Testis (tissue), 5 donors: ENCODE measurements at places on chromosomes 4 and X.
A peak's percentile ranks its signal among the peaks of the same experiment; 100 is the strongest.

DNA sequence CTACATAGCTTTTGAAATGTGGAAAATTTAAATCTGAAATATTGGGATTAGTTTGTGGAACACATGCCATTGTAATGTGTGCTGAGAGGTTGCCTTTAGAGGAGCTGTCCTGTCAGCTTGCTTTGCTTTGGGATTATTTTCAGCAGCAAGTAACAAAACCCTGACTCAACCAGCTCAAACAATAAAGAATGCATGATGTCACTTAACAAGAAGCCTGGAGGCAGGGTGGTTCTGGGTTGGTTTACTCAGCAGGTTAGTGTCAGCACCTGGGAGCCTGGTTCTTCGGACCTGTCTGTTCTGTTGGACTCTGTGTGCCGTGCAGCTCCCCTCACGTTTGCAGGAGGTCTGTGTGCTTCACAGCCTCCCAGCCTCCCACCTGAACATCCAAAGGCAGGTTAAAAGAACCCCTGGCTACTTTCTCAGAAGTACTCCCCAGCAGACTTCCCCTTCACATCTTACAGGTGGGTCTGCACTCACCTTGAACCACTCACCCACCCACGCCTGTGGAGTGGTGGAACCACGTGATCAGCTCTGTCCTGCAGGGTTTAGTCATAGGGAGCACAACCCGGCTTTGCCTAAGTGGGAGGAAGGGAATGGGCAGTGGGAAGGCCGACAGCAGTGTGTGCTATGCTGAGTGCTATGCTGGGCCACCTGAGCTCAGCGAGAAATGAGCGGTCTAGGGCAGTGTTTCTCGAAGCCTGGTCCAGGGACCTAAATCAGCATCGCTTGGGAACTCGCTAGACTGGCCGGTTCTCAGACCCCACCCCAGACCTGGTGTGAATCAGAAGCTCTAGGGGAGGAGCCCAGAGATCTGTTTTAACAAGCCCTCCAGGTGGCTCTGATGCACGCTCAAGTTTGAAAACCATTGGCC lies 20.4 kb downstream of the TMEM131L start:
- no peak for DNase-seq

DNA sequence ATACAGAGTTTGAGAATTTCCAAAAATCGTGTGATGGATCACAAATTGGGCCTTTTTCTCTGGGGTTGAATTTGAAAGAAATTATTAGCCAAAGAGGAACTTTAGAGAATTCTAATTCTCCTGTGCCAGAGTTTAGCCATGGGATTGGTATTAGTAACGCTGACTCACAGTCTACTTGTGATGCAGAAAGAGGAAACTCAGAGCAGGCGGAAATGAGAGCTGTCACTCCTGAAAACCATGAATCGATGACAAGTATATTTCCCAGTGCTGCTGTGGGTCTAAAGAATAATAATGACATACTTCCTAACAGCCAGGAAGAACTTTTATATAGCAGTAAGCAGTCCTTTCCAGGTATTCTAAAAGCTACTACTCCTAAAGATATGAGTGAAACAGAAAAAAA lies 64.9 kb downstream of the N4BP2 start:
- DNase-seq, result no peak

DNA sequence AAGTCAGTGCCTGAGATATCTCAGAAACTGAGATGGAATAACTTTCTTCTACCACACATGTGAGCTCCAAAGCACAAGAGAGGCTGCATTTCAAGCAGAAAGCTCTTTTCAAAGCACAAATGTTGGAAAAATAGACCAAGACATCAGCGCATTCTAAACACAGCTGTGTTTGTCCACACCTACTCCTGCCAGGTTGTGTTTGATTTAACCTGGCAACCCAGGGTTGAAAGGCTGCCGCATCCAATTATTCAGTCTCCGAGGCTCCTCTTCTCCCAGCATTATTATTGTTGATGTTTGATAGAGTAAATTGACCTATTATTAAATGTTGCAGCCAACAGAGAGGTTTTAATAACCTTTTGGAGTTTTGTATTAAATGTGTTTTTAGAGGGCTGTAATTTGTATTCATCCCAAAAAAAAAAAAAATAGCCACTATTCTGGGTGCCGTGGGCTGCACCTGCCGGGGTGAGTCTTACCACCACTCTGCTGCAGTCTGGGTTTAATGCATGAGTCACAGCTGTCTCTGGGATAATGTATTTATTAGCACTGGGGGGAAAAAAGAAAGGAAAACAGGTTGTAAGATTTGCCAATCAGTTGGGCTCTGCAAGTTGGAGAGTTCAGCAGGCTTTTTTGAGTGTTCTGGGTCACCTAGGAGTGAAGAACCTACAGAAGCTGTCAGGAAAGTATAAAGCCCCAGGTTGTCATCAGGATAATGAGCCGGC lies 105.2 kb upstream of the NOCT start:
- no peak for DNase-seq

- DNase-seq, result no peak
Observed at GRCh38 chr4:91345632-91346031, 958.1 kb upstream of the GRID2 start.

- no peak for DNase-seq
Observed at GRCh38 chr4:153267890-153268289, 63.6 kb downstream of the TRIM2 start.

- DNase-seq, result no peak
Observed at GRCh38 chr4:94653984-94654609, 103.7 kb upstream of the BMPR1B start.

- DNase-seq, result no peak
Observed at GRCh38 chr4:35963974-35964515, 280.3 kb downstream of the ARAP2 start.

GRCh38 chr4:101236097-101236496 lies 111.2 kb downstream of the PPP3CA start:
- DNase-seq, result no peak

GRCh38 chrX:63751481-63751880 lies 33.5 kb downstream of the ARHGEF9 start:
- DNase-seq, result no peak

- no peak for DNase-seq
Observed at GRCh38 chrX:57137501-57137900, 304 bp upstream of the SPIN2A start.

- no peak for DNase-seq
Observed at GRCh38 chr4:159389756-159390155, 286.9 kb downstream of the RAPGEF2 start.

- DNase-seq, result no peak
Observed at GRCh38 chr4:137608085-137608484, 75.8 kb upstream of the PCDH18 start.

GRCh38 chr4:170008371-170008770 lies 17.8 kb downstream of the MFAP3L start:
- no peak for DNase-seq

DNA sequence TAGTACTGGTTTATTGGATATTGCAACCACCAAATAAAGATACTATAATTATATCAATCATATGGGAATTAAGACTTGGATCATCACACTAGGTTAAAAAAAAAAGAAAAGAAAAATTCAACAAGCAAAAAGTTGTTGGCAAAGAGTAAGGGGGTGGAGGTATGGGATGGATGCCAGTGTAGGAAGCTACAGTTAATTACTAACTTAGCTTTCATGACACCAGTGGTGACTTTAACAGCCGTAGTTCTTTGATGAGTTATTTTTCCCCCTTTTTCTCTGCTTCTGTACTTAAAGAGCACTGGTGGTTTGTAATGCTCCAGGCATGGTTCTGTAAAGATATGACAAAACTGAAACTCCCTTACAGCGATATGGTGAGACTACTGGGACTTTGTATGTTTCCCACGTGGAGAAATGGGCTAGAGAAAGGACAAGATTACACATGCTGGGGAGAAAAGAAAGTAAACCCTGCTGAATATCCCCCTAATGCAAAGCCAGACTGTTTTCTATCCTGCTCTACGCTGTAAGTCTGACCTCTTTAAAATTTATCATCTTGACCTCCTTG lies 210.8 kb downstream of the SPOCK3 start:
- DNase-seq, result no peak

DNA sequence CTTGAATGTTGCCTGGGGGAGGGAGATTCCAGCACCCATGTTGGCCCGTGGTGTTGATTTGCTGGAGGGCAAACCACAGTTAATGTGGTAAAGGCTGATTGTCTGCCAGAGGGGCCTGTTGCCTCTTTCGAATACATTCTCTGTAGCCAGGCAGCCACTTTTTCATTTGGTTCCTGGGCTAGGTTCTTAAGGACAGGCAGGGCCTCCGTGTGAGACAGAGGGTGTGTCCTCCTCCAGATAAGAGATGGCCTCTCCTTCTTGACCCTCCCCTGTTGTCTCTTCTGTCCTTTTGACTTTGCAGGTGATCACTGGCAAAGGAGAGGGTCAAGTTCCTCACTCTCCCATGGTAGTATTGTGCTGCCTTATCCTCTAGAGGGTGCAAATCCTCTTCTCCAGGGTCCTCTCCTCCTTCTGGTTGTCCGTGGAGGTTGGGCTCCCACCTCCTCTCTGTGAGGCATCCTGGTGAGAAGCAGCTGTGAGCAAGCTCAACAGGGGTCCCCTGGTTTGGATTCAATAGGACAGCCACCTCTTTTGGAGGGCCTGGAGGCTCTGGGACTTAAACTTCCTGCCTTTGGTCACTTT lies 44.9 kb downstream of the ZNF182 start:
- no peak for DNase-seq

DNA sequence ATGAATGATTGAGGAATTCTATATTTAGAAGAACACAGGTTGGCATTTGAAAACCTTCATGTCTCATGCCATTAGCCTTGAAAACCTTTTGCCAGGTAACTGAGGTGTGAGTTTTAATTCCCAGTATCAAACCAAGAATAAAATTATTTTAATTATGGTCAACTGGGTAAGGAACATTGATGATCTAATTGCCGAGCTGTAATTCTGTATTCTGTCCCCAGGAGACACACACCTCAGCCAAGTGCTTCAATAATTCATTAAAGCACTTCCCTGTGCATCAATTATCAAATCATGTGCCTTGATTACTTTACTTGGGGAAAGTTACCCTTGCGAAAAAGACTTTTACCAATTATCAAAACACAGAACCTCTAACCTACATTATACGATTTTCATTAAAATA lies 331.9 kb upstream of the GALNT7 start:
- DNase-seq, result no peak

DNA sequence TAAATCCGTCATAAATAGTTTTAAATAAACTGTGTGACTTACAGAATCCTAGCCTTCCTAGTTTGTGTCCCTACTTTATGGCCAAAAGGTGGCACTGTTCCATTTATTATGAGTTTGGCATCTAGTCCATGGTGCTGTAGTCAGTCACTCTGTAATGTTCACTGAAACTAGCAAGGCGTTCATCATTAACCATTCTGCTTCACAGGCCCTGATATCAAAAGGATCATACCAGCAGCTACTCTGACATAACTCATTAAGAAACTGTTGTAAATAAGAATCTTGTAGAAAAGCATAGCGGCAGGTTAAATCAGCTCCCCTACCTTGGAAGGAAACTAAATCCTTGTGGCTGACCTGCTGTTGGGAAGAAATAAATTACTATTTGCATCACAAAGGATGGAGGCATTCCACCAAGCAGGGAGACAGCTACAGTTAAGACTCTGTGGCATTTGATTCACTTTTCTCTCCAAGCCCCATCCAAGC lies 919.6 kb upstream of the DIAPH2 start:
- peak; percentile 23 for DNase-seq

DNA sequence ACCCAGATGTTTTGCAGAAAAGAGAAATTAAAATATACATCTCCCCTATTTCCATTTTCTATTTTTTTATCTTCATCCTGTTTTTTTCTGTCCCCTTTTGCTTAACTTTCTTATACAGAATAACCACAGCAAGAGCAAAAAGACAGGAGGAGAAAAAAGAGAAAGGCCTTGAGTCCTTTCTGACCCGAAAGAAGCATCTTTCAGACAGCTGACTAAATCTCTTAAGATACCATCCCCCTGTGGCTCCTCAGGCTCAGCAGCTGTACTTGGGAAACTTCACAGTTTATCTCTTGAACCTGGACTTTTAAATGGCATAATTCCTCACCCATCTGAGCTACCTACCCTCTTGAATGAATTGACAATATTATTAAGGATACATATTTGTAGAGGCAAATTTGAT lies 100.2 kb downstream of the FIP1L1 start:
- no peak for DNase-seq

GRCh38 chr4:114472269-114473032 lies 126.2 kb upstream of the UGT8 start:
- no peak for DNase-seq

DNA sequence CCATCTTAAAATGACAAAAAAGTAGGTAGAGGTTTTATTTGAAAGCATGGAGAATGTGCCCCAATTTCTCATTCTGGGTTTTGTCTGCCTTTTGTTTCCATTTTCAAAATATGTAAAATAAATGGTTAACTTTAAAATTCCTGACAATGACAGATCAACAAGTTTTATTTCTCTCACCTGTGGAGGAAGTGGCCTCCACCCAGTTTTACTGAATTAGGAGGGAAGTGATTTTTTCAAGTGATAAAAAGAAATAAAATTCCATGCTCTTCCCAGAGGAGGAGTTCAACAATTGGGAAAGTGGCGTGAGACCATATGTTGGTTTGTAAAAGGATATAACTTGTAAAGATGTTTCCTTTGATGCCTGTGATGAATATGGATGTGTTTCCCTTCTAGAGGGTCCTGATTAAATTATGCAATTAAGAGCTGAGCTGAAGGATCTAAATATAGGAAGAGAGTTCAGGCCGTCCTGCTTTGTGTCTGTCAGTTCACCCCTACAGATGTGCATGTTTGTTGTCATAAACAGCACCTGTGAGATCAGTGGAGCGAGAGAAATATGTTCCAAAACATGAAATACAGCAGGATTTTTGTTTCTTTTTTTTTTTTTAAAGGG lies 19.5 kb downstream of the SMAD1 start:
- DNase-seq, result no peak

- DNase-seq, result no peak
Observed at GRCh38 chr4:6121276-6121850, 79.0 kb downstream of the JAKMIP1 start.

GRCh38 chr4:152556283-152556682 lies 20.4 kb upstream of the FBXW7 start:
- no peak for DNase-seq

GRCh38 chr4:2785613-2786012 lies 7.3 kb upstream of the SH3BP2 start:
- no peak for DNase-seq

- peak; percentile 95 for DNase-seq
Observed at GRCh38 chr4:147683717-147684700, at the start of gene PRMT9. Gene PRMT9, minus strand, starts transcription at chr4:147684163. Its CDS starts 176 bp downstream, at chr4:147683987.

DNA sequence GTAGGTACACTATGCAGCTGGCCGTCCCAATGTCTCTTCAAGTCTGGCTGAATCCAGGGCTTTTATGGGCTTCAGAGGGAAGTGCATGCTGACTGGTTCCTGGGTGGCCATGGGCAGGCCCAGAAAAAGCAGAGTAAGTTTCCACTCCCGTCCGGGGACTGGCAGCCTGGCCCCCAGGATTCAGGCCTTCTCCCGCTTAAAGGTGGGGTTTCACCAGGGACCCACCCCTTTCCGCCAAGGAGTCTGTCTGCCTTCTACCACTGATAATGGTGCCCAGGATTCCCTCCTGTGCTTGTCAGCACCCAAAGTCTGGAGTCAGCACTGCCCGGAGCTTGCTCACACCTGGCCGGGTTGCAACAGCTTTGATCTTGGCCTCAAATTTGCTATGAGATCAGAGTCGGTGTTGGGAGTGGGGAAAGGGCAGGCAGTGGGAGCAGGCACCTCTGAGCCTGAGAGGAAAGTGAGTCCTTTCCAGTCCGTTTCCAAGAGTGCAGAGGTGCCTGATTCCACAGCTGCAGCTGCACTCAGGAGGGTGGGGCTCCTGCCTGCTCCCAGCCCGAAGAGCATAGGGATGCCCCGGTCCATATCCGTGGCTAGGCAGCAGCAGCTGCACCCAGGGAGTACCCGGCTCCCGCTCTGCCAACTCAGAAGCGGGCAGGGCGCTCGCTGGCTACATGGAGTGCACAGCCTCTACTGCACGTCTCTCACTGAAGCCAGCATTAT lies 1344.3 kb upstream of the ADGRL3 start:
- no peak for DNase-seq
